ENCODE measurements at places on chromosomes 16 and 17.

DNA sequence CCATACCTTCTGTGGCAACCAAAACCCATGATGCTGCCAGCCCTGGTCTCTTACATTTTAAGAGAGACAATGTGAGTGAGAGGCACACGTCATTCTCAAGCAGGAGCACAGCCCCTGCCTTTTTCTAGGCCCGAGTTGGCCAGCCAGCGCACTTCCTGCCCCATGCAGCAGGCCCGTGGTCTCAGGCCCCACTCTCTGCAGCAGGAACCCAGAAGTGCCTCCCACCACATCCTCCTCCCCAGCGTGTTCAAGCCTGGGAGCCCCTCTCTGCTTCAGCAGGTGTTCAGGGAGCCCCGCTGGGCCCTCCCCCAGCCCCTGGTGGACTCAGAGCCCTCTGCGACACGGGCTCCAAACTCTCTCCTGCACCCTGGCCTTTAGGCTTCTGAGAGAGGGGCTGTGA lies 30.5 kb downstream of the ITGAE start:
- no peak for DNase-seq

DNA sequence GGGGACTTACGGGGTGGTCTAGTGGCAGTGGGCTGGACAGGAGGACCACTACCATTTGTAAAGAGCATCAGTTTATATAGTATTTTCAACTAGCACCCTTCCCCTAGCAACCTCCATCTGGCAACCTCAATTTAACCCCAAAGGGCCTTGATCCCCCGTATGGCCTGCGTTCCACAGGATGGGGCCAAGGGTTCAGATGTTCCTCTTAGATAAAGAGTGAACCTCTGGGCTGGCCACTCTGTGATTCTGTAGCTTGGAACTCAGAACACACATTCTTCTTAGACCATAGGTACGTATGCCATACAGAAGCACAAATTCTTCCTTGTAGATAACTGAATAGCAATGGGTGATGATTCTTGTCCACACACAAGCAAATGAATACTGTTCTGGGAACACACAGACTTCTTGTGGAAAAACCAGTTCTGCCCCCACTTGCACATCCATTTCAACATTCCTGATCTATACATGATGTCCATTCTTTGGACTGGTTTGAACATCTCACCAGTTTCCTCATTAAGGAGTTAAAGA lies 1.9 kb upstream of the GGA2 start:
- no peak for DNase-seq

DNA sequence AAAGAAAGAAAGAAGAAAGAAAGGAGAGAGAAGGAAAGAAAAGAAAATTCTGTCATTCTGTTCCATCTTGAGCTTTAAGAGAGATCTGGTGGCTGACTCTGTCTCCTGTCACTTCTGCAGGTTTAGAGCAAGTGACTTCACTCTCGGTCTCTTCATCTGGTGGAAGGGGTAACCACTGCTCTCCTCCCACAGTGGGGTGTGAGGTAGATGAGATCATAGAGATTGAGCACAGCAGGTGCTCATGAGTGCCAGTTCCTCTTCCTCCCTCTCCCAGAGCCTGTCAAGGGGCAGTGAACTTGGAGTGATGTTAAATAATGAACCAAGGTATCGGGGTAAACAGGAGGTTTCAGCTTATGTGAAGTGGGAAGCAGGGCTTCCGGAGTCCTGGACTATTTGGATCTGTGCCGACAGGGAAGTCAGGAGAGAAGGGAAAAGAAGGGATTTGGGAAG lies 47.7 kb downstream of the BEAN1 start:
- no peak for DNase-seq

GRCh38 chr16:86018487-86018886 lies 119.5 kb downstream of the IRF8 start:
- DNase-seq: no peak

DNA sequence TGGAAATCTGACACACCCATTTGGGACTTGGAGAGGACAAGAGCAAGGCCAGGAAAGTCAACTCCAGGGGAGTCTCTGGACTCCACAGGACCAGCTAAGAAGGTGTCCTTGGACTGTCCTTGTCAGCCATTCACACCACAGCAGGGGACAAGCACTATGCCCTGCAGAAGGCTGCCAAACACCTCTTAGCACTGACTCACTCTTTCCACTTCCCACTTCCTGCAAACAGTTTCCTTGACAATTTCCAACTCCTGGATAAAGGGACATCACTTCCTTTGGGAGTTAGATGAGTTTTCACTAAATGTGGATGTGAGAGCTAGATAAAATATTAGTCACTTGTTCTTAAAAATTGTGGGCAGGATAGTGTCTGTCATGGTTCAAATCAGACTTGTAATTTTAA lies 37.8 kb upstream of the BCAR1 start:
- no peak for DNase-seq
